ENCODE measurements at places on chromosomes 12 and 14.

- DNase-seq = no peak
Observed at GRCh38 chr14:97137705-97138104, 340.5 kb downstream of the VRK1 start.

- no peak for DNase-seq
Observed at GRCh38 chr14:89996963-89997362, 41.2 kb downstream of the TDP1 start.

DNA sequence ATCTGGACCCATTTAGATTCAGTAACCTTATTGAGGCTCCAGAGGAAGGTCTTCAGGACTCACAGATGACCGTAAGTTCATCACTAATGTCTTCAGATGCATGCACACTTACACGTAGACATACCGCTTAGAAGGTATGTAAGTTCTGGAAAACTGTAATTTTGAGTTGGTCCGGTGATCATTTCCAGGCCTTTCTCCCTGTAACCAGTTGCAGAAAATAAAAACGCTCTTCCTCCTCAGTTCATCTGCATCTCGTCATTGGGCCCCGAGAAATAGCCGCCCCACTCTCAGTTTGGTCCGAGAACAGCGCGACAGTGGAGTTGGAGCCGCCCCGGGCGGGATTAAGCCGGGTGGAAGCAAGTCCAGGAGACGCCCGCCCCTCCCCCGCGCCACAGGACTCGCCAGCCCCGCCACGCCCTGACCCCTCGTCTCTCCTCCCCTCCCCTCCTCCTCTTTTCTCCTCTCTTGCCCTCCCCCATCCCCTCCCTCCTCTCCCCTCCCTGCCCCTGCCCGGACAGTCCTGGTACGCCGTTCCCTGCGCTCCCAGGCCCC lies 83.7 kb downstream of the TNFAIP2 start:
- DNase-seq = no peak

GRCh38 chr12:124684971-124685688 lies 117.7 kb upstream of the NCOR2 start:
- no peak for DNase-seq

GRCh38 chr12:116924558-116925453 lies 14.1 kb downstream of the FBXW8 start:
- peak; percentile 17 for DNase-seq

DNA sequence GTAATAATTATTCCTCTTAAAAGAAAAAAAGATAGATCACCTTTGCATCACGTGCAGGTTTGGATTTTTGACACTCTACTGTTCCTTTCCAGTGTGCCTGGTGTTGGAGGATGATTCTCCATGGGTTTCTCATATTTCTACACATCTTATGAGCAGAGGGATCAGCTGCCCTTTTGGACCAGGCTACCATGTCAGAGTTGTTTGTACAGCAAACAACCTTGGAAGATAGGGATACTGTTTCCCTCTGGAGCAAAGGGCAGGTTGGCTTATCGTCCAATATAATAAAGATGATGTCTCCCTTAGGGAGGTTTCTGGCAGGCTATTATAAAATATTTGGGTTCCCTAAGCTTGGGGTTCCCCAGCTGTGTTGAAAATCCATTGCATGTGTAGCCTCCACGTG lies 42.1 kb downstream of the DAO start:
- no peak for DNase-seq

DNA sequence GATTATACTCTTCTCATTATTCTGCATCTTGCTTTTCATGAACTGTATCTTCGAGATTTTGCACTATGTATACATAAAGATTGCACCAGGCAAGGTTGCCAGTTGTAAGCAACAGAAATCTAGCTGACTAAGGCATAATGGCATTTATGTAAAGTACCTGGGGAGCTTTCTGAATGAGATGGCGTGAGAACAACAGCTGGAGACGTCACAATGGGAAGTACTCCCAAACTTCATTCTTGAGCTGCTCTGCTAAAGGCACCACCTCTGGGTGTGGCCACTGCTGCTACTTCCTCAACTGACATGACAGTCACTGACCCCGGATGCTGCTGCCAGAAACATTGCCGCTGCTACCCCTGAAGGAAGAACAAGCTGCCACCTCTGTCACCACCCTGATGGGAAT lies 220.7 kb downstream of the NOVA1 start:
- DNase-seq = no peak

- no peak for DNase-seq
Observed at GRCh38 chr12:10160617-10161385, 11.1 kb downstream of the OLR1 start.

DNA sequence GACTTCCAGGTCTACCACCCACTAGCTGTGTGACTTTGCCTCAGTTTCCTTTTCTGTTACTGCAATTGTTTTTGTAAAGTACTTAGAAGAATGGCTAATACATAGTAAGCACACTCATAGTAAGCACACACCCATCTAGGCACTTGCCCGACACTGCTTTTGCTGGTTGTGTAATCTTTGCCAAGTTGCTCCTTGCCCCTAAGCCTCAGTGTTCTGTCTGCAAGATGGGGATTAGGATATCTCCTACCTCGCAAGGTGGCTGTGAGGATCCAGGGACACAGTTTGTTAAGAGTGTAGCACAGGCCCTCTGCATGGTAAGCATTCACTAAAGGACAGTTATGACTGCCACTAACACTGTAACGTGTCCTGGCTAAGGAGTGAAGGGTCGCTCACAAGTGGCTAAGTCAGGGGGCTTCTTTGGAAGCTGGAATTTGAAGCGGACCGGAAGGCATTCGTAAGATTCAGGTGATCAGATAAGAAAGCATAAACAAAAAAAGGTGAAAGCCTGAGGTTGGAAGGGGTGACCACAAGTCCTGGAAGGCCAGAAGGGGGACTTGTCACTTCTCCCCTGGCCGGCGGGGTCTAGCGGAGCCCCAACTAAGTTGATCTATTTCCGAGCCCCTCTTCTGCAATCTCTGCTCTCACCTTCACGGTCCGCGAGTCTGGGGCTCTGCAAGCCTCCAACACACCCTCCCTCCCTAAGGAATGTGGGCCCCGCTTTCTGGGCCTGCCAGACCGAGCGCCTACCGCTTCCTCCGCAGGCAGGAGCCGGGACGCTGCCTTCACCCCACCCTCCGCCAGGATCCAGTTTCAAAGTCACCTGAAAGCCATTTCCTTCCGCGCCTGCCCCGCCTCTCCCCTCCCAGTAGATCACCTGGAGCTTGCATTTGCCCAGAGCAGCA lies 1.5 kb upstream of the PLEKHG3 start:
- DNase-seq = no peak

DNA sequence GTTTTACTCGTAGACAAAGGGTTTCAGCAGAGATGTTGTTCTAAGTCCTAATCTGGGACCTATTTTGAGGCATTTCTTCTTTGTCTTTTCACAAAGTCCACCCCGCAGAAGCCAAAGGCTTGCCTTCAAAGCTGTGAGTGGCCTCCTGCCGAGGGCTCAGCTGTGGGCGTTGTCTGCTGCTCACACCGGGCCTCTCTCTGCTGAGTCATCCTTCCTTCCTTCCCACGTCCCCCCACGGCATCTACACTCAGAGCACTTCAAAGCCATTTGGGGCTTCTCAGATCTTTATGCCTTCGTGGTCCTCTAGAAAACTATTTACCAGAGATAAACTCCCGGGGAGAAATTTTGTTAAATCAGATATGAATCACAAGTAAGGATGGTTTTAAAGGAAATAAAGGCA lies 115.9 kb upstream of the TMPO start:
- DNase-seq = peak; percentile 60

- no peak for DNase-seq
Observed at GRCh38 chr12:100826323-100826722, 31.7 kb downstream of the ANO4 start.

DNA sequence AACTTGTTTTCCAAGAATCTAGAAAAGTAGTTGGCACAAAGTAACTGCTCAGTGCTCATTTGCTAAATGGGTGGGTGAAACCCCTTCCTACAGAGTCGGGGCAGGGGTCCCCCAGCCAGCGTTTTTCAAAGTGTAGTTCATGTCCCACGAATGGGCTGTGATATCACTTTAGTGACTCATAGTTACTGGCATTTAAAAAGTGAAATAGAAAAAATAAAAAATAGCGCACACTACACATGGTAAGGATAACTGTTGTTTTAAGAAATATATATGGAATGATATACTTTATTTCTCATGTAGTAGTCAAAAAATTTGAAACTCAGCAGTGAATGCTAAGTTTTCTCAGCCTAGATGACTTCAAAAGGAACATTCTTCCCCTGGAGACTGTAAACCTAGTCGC lies 250.4 kb downstream of the CHST11 start:
- DNase-seq = no peak

GRCh38 chr14:74763803-74764531 lies 851 bp downstream of the YLPM1 start:
- DNase-seq = no peak

- no peak for DNase-seq
Observed at GRCh38 chr12:129613314-129613713, 290.5 kb downstream of the TMEM132D start.

DNA sequence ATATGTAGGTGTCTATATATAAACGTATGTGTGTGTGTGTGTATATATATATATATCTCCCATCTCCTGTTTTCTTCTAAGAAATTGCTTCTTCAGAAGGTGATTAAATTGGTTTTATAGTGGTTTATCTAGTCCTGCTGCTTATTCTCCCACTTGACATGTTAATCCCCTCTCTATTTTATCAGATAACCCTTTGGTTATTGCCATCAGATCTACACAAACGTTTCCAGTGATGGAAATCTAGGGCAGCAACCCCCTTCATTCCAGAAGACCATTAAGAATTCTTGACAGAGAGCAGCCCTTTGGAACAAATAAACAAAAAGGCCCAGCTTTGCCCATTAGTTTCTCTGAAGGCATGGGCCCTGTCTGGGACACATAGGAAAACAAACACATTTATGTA lies 34.2 kb upstream of the YARS2 start:
- DNase-seq = no peak

- peak; percentile 64 for DNase-seq
Observed at GRCh38 chr14:93977790-93978581, 1.6 kb upstream of the ASB2 start.

DNA sequence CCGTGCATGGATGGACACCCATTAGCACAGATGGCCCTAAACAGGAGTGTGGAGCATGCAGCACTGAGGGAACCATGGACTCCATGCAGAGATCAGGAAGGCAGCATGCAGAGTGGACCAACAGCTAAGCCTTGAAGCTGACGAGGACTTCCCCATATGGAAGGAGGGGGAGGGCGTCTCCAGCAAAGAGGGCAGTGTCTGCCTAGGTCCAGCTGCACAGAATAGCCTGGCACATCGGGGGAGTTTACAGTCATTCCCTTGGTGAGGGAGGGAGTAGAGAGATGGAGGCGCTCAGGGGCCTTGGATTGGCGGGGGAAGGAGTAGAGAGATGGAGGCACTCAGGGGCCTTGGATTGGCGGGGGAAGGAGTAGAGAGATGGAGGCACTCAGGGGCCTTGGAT lies 64.5 kb downstream of the ANKRD9 start:
- no peak for DNase-seq

- no peak for DNase-seq
Observed at GRCh38 chr12:2959505-2960389, 550 bp downstream of the TEAD4 start.

- DNase-seq = no peak
Observed at GRCh38 chr14:34465069-34465859, 3.2 kb upstream of the SPTSSA start.

DNA sequence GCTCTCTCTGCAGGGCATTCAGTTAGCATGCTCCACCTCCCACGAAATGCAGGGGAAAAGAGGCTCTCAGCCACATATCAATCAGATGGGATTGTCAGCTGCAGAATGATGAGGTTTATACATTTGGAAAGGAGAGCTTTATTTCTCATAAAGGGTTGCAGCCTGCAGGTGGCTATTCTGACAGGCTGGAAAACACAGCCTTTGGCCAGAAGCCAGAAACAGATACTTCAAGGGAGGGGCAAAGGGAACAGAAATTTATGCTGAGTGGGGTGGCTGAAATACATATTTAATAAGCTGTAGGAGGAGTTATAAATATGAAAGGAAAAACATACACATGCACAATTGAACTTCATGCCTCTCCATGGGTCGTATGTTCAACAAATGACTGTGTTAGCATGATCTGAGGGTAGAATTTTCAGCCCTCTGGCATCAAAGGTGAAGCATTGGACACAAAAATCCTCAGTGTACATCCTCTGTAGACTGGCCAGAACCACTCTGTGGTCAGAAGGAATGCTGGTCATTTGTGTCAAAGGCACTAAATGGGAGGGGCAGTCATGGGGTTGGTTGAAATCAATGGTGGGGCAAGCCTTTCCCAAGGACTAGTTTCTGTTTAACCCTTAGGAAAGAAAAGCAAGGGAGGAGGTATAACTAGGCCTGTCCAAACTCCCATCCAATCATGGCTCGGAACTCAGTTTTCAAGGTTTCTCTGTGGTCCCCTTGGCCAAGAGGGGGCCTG lies 62.4 kb downstream of the TMX1 start:
- DNase-seq = no peak

DNA sequence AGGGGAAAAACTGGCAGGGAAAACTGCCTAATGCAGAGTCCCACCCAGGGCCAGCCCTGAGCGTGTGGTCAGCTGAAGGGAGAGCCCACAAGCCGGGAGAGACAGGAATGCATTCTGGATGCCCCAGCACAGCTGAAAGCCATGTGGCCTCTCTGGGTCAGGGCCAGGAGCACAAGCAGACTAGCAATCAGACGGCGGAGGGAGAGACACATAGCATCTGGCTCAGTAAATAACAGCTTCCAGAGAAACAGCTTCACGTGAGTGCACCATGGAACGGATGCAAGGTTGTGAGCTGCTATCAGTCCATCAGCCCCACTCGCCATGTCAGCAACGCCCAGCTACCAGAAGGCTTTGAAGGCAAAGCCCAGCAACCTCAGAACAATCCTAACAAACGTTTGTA lies 28.2 kb upstream of the TMEM106C start:
- DNase-seq = no peak

DNA sequence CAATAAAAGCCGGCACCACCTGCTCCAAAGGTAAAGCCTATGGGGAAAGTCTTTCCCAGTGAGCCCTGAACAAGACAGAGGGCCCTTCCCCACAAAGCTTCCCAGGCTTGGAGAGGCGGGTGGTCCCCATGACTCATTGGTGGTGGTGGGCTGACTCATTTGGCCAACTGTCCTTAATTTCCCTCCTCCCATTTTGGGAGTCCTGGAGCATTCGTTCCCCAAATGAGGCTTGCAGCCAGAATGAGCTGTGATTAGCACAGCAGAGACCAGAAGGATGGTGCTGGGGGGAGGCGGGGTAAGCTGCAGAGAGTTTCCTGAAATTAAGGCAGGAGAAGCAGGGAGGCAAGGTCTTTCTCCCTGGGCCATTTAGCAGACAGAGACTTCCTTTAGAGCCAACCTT lies 241.7 kb downstream of the DPF3 start:
- DNase-seq = no peak

- no peak for DNase-seq
Observed at GRCh38 chr14:26410189-26410685, 187.6 kb downstream of the NOVA1 start.
